ENCODE measurements at places on chromosomes 1 and 21.

DNA sequence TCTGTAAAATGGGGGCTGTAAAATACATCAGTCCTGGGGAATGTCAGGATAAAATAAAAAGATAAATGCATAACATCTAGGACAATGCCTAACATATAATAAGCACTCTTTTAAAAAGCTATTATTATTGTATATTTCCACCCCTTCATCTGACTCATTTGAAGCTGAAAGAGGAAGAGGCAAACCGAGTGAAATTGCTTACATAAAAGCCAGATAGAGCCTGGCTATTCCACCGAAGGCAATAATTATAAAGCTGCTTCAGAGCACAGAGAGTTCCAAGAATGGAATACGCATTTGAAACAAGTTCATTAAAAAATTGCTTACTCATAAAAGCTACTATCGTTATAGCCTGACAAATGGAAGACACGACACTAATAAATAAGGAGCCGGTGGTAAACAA is 186.1 kb upstream of the CAMK1G start:
- DNase-seq = no peak

DNA sequence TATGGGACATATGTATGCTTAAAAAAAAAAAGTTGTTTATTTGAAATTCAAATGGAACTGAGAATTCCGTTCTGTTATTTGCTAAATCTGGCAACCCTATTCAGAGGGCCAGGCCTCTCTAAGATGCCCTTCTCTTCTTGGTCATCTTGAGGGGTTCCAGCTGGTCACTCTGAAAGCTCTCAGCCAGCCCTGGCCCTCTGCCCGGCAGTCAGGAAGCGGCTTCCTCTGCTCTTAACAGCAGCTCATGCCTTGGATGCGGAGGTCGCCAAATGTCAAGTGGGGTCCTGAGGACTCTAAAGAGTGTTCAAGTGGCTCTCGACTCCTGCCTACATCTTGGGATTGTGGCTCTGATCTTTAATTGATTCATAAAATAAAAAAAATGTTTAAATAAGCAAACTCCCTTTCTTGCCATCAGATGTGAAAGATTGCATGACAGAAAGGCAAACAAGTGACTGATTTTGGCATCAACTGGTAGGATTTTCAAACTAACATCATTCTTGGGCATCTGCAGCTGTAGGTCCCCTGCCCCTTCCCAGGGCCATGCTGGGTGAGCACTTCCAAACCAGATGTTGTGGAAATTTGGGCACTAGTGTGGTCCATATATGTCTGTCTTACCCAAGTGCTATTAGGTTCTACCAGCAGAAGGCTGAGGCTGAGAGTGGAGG is 130.8 kb downstream of the PRDM2 start:
- DNase-seq = peak; percentile 35

DNA sequence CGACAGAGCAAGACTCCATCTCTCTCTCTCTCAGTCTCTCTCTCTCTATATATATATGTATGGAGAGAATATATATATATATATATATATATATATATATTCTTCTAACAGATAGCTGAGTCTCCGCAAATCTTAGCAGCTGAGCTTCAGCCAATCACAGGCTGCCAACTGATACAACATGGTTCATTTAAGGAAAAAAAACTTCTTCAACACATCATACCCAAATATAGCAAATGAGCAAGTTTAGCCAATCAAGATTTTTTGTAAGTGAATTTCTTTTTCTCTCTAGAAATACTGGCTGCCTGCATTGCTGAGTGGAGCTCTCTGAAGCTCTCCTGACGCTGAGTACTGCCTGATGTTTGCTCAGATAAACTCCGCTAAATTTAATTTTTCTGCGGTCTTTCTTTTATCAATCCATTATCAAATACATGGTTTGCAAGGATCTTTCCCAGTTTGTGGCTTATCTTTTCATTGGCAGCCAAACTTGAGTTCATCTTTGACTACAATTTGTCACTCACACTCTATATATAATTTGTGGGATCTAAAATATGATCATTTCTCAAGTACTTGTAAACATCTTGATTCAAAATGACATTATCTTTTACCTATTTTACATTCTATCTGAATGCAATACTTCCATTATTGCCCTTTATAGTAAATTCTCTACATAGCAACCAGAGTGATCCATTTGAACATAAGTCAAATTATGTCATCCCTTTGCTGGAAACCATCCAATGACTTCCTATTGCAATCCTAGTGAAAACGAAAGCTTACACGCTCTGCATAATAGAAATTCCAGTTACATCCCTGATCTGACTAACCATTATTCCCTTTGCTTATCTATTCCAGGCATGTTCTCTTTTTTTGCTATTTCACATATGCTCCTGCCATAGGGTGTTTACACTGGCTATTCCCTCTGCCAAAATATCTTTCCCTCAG is 2131.7 kb downstream of the MRPL39 start:
- no peak for DNase-seq

- DNase-seq = no peak
Observed at GRCh38 chr21:39111931-39112550, 71.2 kb downstream of the PSMG1 start.

DNA sequence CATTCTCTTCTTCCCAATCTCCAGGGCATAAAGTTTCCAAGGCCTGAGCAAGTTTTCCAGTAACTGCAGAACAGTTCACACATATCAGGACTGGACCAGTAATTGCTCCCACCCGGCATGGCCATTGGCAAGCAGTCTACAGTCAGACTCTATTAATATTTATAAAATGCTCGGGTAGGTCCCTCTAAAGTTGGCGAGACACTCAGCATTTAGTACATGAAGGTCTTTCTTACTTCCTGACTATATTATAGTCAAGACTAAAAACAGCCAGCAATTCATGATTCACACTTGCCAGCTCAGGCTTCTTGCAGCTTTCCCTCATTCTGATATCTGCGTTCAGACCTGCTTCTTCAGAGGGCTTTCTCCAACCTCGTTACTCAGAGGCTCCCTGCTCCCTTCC is 25.4 kb downstream of the GADD45A start:
- no peak for DNase-seq

DNA sequence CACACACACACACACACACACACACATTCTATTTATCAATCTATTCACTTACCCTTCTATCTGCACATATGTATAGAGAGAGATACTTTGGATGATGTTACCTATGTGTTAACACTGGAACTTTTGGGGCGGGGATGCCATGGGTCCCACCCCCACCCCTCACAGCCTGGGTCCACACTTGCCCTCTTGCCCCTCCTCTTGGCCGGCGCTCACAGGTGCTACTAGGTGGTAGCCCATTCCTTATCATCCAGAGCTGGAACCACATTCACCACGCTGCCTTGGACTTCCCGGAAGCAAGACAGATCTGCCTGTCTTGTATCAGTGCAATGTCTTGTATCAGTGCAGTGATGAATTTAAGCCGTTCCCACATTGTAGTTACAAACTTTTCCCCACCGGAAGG is 85.1 kb downstream of the LBR start:
- no peak for DNase-seq

DNA sequence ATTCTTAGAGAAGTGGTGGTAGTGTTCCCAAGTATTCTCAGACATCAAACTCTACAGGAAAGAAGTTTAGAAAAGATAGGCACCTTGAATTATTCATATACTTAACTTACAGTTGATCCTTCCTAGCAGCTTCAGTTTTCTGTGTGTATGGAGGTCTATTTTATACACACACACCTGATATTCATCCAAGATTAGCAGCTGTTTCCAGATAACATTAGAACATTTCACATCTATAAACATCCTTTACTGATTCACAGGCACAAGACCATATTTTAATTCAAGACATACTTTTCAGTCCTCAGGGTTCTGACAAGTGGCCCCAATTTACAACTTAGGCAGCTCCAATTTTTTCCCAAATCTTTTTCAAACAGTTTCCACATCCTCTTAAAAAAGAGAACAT is 287.8 kb upstream of the USP25 start:
- no peak for DNase-seq

- no peak for DNase-seq
Observed at GRCh38 chr1:110161849-110162248, 11.6 kb downstream of the SLC6A17 start.

DNA sequence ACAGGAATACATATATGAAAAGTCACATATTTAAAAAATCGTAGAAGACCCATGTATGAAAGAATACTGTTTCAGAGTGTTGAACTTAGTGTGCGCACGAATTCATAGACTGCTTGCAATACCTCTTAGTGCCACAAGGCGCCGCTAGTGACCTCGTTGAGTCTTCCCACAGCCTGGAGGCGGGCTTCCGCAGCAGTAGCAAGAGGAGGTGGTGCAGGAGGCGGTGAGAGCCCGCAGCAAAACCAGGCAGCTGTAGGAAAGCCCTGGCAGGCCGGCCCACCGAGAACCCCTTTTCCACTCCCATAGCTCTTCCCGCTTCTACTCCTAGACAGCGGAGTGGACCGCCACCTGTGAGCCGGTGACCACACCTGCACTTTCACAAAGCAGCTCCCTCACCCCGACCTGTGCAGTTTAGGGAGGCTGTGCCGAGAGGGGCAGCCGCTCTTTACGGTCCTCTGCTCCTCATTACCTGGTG is 23.5 kb downstream of the MTARC1 start:
- DNase-seq = peak; percentile 84

- no peak for DNase-seq
Observed at GRCh38 chr1:99228153-99228552, 36.1 kb upstream of the PLPPR4 start.

- DNase-seq = no peak
Observed at GRCh38 chr1:156592158-156592909, 758 bp downstream of the NAXE start.

All from left lobe of liver (tissue), 2 donors.